ENCODE measurements at places on chromosomes 2 and 18.
A peak's percentile ranks its signal among the peaks of the same experiment; 100 is the strongest.

DNA sequence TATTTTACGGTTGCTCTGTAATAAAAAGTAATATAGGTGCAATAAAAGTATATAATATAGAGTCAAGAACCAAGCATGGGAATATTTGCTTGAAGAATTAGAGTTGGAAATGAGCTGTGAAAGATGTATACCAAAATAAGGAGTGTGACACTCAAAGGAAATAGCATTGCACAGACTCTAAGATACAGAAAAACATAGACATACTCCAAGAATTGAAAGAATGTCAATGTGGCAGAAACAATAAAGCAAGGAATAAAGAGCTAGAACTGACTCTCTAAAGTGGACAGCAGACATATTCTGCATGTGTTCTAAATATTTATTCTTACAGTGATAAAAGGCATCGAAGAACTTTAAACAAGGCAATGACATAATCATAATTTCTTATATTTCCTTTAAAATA, 561.1 kb upstream of the SETBP1 start:
- no peak for DNase-seq

- no peak for DNase-seq
These were observed 462.1 kb downstream of the TDRD15 start for GRCh38 chr2:21585881-21586280.

GRCh38 chr2:74498500-74499266, 720 bp downstream of the LBX2 start:
- no peak for DNase-seq

DNA sequence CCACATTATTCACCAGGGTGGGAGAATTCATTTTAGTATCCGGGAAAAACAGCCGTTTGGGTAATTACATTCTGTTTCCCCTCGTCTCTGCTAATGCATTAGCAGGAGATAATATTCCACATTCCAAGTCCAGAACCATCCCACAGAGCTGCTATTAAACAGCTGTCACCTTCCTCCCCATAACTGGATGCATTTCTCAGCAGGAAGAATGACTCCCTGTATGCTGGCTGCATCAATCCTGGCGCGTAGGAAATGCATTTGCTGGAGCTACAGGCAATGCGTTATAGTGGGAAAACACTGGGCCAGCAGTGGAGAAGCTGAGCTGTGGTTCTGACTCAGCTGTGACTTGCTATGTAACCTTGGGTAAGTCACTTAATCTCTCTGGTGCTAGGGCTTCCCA, 246.0 kb downstream of the CLIP4 start:
- DNase-seq: no peak

DNA sequence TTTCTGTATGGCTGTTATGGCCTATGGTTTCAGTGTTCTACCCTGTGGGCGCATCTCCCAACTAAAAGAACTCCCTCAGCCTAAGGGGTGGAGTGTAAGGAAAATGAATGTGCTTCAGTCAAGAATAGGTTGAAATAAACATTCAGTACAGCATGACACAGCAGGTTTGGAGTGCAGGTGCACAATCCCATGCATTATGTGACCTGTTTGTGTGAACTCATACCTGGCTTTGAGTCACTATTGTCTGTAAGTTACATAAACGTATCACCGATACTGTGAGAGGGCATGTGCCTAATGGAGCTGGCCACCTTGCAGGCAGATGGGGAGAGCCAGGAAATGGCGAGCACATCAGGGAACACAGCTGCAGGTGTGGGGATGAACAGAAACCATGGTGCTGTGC, 216.0 kb downstream of the DSEL start:
- DNase-seq: no peak

GRCh38 chr2:153834662-153835061, 37.1 kb upstream of the GALNT13 start:
- no peak for DNase-seq

DNA sequence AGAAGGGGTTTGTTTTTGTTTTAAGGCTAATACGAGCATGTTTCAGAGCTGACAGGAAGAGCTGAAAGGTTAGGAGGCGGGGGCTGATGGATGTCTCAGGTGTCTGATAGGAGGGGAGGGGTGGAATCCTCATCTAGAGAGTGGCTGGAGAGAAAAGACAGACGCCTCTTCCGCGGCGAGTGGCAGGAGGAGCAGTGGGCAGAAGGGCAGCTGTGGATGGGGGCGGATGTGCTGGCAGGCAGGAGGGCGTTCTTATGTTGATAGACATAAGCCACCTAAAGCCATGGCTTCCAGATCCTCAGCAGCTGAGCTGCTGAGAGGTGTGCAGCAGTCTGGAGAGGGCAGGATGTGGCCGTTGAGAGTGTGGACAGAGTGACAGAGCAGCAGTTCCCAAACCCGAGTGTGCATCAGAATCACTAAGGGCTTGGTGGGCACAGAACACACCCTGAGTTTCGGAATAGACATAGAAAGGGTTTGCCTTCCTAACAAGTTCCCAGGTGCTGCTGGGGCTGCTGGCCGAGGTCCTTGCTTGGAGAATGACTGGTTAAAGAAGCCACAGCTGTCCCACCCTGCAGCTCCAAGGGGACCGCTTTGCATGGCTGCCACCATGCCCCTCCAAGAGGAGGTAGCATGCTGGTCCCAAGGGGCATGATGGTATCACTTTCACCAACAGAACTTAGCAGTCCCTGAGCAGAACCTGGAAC, 3.0 kb upstream of the ITM2C start:
- no peak for DNase-seq

DNA sequence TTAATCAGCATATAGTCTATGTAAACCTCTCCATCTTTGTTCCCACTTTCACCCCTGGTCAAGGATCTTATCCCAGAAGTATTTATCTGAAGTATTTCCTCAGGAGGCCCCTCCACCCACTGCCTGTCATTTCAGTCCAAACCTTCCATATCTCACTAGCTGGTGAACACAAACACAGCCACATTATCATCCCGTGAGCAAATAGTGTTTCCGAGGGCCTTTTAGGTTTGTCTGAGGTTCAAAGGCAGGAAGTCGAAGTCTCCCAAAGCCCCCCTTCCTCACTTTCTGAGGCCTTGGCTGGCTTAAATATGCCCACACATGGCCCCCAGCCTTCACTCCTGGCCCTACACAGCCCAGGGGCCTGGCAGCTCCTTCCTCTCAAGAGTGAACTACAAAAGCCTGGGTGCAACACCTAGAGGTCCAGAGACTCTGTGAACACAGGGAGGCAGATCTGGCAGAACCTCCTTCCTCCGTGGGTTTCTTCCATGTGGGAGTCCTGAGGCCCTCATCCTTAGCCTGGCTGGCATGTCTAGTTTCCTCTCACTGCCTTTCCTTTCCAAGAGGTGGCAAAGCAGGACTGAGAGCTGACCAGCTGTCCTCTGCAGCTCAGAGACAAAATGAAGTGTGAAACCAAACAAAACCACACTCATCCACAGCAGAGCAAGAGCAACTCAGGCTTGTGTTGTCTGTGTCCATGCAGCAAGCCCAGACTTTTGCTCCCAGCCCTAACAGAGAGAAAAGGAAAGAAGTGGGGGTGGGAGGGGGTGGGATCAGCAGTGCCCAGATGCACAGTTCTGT, 264.2 kb downstream of the SS18 start:
- no peak for DNase-seq

- no peak for DNase-seq
These were observed 25.2 kb downstream of the HRH4 start for GRCh38 chr18:24485681-24486080.

- no peak for DNase-seq
These were observed 273.7 kb downstream of the TWIST2 start for GRCh38 chr2:239121600-239122012.

GRCh38 chr2:99852376-99852934, 289.9 kb downstream of the AFF3 start:
- no peak for DNase-seq

DNA sequence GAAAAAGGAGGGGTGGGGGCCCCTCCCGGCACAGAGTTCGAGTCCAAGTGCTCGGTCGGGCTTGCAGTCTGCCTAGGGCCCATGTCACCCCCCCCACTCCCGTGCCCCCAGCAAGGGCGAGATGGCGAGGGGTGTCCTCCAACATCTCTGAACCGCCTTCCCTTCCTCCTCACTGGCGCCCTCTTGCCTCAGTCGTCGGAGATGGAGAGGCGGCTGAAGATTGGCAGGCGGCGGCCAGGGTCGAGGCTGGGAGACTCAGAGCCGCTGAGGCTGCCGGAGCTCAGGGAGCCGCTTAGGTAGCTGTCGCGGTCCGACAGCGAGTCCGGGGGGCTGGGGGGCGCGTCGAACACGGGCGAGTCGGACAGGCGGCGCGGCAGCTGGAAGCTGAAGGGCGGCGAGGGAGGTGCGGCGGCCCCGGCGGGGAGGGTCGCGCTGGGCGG, 2.3 kb downstream of the ZFP36L2 start:
- DNase-seq: peak; percentile 45

DNA sequence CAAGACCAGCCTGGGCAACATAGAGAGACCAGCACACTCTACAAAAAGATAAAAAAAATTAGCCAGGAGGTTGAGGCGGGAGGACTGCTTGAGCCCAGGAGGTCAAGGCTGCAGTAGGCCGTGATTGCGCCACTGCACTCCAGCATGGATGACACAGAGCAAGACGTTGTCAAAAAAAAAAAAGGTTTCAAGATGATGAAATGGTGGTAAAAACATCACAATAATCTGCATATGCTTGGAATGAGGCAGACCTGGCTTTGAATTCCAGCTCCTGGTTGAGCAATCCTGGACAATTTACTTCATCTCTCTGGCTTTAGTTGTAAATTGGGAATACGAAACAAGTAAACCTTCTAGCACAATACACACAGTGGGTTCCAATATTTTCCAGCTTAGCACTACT, 24.1 kb downstream of the USP40 start:
- DNase-seq: no peak

GRCh38 chr18:6956495-6956894, 161.1 kb downstream of the LAMA1 start:
- DNase-seq: no peak

DNA sequence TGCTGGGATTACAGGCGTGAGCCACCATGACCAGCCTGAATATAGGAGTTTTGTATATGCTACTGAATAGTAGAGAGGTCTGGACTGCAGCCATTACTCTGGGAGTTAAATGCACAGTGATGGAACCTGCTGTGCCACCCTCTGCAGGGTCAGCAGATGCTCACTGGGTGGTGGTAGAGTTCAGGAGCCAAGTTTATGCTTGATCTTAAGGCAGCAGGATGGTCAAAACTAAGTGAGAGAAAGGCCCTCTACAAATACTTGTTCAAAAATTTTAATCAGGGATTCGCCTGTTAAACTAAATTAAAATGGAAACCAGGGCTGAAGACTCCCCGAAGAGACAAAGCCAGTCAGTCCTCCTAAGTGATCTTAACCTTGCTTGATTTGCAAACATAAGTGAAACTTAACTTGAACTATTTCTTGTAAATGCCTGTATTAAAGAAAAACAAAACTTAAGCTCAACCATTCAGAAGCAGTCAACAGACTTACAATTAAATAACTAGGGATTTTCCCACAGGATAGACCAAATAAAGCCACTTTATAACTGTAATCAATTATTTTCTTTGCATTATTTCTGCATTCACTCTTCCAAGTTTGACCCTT, 4.2 kb upstream of the WDFY1 start:
- DNase-seq: no peak

GRCh38 chr2:10864861-10865636, 46.7 kb upstream of the KCNF1 start:
- DNase-seq: no peak

- DNase-seq: no peak
These were observed 50.8 kb upstream of the PEX13 start for GRCh38 chr2:60966507-60967405.

- DNase-seq: no peak
These were observed 72.6 kb upstream of the THUMPD2 start for GRCh38 chr2:39851651-39852110.

- DNase-seq: peak; percentile 39
These were observed 502 bp downstream of the EPAS1 start for GRCh38 chr2:46297546-46298271.

GRCh38 chr2:201965550-201965949, 68.1 kb upstream of the FZD7 start:
- no peak for DNase-seq

GRCh38 chr2:128756365-128756717, 437.7 kb upstream of the HS6ST1 start:
- DNase-seq: no peak

- no peak for DNase-seq
These were observed 465.0 kb upstream of the CWC22 start for GRCh38 chr2:180472133-180472532.

DNA sequence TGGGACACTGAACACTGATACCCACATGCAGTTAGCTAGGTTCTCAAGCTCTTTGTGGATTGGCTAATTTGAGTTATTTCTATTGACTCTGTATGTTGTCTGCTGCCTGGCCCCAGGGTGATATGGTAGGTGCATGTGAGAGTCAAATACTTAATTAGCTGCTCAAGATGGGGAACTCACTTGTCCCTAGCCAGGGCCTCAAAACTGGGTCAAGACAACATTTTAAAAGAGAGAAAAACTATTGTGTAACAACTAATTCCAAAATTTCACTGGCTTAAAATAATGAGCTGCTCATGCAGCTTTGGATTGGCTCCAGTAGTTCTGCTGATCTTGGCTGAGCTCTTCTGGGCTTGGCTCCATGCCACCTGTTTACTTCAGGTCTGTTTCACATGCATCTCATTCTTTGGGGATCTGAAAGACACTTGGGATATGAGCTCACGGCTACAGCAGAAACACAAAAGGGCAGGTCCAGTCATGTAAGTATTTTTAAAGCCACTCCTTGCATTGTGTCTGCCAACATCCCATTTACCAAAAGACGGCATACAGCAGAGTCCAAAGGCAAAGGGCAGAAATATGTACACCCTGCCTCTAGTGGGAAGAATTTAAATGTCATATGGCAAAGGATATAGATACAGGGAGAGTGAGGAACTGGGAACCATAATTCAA, 716.8 kb downstream of the SUCLG1 start:
- DNase-seq: no peak

- DNase-seq: no peak
These were observed 34.6 kb downstream of the PSD4 start for GRCh38 chr2:113208396-113208795.

DNA sequence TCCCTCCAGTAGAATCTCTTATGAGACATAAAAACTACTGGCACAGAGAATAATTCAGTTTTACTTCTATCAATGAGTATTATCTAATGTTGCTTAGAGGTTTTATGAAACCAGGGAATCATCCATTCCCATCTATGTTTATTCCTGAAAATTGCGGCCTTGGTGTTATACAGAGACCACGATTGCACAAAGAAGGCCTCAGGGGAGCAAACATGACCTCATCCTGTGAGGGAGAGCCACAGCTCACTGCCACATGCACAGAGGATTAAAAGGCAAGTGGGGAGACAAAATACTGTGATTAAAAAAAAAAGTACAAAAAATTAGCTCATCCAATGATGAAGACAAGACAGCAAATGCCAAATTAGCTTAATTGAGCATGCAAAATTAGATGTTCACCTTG, 111.8 kb upstream of the SLC35G4 start:
- no peak for DNase-seq

- no peak for DNase-seq
These were observed 95.1 kb downstream of the MTCL1 start for GRCh38 chr18:8800445-8800844.

GRCh38 chr18:10927286-10927992, 221.9 kb downstream of the PIEZO2 start:
- DNase-seq: no peak

Measured in stimulated activated CD4-positive, alpha-beta T cell treated with anti-CD3 and anti-CD28 coated beads, Interleukin-1b, Interleukin-23, amount 100 ng/mL, for 1 hour (primary cell).